ENCODE measurements at places on chromosomes 7 and 10.

GRCh38 chr7:24158975-24159374 is 125.0 kb upstream of the NPY start:
- no peak for DNase-seq

GRCh38 chr7:102390697-102391484 is 5.3 kb upstream of the PRKRIP1 start:
- DNase-seq: peak; percentile 59

DNA sequence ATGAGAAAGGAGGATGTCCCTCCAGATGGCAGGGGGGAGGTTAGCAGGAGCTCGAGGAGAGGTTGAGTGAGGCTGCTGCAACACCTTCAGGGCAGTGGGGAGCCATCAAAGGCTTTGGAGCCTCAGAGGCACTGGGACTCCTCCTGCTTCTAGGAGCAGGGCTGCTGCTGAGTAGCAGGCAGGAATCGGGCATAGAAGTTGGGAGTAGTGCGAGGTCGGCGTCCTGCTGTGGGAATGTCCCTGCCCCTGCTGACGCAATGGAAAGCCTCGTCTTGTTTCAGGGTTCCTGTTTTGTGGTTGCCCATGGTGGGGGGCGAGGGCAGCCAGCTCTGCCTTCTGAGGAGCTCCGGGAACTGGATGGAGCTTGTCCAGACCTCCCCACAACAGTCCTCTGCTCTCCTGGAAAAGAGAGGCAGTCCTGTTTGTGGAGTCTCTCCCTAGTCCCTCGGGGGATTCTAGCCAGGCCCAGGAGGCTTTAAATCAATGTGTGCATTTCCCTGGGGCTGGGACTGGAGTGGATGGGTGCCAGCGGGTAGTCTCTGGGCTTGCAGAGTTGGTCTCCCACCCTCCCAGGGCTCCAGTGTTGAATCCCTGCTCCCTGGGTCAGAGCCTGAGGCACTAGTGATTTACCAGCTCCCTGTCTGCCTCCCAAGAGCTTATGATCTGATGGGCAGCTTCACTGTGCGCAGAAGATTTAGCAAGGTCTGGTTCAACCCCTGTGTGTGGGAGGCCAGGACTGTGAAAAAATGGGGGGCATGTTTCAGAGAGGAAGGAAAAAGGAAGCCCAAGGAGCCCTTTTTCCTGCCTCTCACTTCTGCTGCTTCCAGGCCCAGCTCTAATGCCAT is 98.7 kb upstream of the PPIF start:
- no peak for DNase-seq

DNA sequence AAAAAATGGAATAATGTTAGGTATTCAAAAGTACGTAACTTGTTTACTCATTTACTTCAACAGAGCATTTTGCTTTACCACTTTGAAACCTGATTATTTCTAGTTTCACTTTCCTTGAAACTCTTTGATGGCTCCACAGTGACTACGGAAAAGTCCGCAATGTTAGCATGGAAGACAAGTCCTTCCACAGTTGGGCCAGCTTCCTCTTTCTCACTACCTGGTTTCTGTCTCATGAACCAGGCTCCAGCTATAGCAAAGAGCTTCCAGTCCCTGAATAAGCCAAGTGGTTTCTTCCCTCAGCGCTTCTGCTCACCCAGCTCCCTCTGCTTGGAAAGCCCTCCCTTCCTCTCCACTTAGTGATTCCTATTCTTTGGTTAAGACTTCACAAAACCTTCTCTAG is 44.8 kb upstream of the SLC16A12 start:
- no peak for DNase-seq

DNA sequence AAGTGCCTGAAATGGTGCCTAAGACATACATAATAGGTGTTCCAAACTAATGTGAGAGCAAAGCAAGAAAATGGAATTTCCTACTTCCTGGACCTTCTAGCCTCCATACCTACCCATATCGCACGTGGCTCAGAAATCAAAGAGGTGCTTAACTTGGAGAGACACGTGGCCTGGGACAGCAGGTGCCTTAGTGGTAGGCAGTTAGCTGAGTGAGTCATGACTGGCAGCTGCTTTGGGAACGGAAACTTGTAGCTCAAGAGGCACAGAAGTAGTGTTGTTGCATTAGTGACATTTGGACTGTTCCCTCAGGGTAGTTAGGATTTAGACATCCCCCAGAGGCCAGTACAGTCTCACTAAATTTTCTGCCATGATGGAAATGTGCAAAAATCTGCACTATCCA is 12.0 kb upstream of the BMPER start:
- no peak for DNase-seq

Measured in CD4-positive, alpha-beta memory T cell (primary cell).